ENCODE measurements at places on chromosomes 12 and 14.

- DNase-seq: no peak
These were observed 205.1 kb upstream of the ABCD2 start for GRCh38 chr12:39824505-39825212.

DNA sequence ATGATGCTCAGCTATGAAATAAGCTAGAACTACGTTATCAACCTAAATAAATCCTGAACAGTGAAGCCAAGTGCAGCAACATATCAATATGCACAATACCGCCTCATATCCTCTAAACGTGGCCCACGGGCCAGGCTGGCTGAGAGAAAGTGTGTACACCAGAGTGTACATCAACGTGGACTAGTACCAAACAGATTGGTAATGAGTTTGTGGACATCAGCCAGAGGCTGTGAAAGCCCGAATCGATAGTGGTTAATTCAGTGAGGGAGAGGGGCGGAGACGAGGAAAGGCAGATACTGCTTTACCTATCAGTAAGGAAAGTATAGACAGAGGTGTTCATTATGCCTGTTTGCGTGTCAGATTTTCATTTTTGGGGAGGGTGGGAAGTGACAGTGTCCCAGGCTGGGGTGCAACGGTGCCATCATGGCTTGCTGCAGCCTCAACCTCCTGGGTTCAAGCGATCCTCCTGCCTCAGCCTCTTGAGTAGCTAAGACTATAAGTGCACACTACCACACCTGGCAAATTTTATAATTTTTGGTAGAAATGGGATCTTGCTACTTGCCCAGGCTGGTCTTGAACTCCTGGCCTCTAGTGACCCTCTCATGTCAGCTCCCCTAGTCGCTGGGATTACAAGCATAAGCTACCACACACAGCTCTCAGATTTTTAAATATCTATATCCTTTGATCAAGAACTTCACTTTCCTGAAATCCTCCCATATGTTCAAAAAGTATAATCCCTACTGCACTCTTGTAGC, 50.1 kb downstream of the ANAPC7 start:
- DNase-seq: no peak

DNA sequence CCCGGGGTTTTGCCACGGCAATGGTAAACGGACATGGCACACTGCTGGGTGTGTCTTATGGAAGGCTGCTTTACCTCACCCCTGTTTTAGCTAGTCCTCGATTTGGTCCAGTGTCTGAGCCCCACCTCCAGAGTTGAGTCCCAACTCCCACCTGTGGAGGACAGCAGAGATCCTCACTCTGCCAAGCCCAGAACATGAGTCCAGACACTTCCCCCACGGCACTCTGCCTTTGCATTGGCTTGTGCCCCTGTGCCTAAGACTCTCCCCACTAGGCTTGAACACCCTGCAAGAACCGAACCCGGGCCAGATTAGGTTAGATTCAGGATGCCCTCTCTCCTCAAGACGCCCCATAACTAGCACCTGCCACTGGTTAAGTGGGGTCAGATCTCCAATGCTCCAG, 59.8 kb upstream of the C14orf180 start:
- DNase-seq: no peak

DNA sequence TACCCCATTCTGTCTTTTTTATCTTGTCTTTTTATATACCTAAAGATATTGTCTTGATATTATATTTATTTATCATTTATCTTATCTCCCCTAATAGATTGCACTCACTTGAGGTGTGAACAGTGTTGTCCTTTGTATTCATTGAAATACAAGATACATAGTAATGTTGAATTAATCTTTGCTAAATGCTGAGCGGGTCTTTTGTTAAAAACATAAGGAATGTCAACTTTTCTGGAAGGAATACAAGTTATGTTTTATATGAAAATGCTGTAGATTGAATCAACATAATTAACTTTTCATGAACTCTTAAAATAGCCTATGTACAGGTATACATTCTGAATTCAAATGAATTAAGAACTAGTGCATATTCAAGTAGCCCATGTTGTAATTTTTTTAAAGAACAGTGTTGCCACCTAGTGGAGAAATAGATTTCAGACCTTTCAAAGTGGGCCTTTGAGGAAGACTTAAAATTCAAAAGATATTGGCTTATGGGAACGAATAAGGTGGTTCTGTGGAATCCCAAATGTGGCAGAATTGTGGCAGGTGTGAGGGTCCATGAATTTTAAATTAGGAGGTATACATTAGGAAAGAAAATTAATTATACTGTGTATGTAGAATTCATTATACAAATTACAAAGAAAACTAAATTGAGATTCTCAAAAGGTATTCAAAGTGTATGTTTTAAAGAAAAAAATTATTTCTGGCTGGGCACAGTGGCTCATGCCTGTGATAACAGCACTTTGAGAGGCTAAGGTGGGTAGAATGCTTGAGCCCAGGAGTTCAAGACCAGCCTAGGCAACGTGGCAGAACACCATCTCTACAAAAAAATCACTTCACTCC, 19.1 kb downstream of the BBOF1 start:
- DNase-seq: peak; percentile 68

DNA sequence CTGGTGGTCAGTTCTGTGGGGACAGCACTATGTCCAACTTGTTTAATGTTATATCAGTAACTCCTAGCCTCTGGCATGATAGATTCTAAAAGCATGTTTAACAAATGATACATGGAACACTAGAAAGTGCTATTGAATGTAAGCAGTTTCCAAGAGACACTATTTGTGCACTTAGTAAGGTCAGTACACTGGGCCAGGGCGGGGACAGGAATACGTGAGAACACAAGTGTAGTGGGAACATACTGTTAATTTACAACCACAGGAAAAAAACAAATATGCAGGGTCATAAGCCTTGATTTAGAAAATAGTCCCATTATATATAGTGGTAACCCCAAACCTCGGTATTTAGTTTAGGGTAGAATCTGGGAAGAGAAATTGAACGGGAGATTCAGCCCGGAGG, 88.9 kb upstream of the SLC38A2 start:
- DNase-seq: no peak

DNA sequence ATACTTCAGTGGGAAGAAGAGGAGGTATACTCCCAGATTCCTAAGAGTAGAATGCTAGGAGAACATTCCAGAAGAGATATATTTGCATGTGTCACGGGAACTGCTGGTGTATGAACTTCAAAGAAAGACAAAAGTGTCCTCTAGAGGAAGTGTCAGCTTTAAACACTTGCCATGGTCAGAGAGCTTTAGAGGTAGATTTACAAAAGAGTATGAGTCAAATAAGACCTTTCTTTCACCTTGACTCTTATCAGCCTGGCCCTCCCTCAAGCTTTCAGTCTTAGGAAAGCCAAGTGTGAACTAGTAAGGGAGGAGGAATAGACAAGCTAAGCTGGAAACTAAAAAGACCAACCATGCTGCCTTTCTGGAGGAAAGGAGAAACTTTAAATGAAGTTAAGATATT, 34.7 kb downstream of the COX8C start:
- no peak for DNase-seq

GRCh38 chr12:27583981-27584380, 60.0 kb downstream of the PPFIBP1 start:
- DNase-seq: no peak

DNA sequence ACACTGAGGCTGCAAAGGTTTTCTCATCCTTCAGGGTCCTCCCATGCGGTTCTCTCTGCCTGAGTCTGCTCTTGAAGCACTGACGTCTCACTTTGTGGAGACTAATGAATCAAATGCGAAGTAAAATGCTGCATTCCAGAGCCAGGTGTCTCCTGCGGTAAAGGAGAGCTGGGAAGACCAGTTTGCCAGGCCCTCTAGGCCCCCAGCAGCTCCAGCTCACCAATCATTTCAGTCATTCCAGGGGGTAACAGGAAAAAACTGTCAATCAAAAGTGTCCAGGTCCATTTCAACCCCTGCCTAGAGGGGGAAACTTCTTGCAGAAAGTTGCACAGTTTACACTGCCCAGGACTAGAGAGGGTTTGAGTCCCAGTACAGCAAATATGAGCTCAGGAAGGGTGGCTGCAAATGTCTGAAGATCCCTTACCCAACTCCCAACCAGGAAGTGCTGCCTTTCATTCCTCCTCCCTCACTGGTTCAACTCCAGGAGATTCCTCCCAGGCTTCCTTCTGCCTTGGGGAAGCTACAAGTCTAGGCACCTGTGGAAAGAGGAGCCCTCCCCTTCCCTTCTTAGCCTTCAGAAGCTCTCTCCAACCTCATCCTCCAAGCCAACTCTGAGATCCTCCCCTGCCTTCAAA, 2.7 kb upstream of the NXPH4 start:
- DNase-seq: no peak

- peak; percentile 58 for DNase-seq
These were observed 36.1 kb downstream of the BAZ2A start for GRCh38 chr12:56593909-56594621.

- DNase-seq: no peak
These were observed 18.0 kb upstream of the ATF1 start for GRCh38 chr12:50745861-50746260.

DNA sequence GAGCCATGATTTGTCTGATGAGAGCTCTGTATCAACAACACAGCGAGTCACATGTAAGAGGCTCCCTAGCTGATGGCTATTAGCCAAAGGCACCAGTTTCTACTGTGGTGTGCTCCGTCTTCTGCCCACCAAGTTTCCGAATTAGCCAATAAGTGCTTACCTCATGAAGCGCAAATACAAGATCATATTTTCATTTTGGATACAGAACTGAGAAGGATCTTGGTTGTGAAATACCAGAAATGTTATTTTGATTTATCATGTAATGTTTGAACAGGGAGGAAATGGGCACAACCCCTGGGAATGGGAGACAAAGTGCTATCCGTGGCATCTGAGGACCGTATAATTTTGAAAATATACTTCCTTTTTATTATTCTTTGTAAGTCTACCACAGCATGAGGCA, 234.3 kb downstream of the DACT1 start:
- DNase-seq: no peak

GRCh38 chr12:30989754-30990153, 63.2 kb downstream of the TSPAN11 start:
- DNase-seq: no peak

DNA sequence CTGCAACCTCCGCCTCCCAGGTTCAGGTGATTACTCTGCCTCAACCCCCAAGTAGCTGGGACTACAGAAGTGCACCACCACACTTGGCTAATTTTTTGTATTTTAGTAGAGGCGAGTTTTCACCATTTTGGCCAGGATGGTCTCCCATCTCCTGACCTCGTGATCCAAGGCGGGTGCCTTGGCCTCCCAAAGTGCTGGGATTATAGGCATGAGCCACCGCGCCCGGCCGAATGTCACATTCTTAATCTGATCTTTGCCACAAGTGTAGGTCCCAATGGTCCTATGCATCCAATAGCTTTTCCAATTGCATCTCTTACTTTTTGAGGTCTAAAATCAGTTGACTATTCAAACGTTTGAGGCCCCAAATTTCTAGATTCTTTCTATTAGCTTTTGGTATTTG, 676.0 kb downstream of the SLC16A7 start:
- no peak for DNase-seq

- no peak for DNase-seq
These were observed 22.5 kb upstream of the MANSC4 start for GRCh38 chr12:27802511-27802910.

- DNase-seq: no peak
These were observed 18.9 kb downstream of the RFC5 start for GRCh38 chr12:118035190-118036041.

DNA sequence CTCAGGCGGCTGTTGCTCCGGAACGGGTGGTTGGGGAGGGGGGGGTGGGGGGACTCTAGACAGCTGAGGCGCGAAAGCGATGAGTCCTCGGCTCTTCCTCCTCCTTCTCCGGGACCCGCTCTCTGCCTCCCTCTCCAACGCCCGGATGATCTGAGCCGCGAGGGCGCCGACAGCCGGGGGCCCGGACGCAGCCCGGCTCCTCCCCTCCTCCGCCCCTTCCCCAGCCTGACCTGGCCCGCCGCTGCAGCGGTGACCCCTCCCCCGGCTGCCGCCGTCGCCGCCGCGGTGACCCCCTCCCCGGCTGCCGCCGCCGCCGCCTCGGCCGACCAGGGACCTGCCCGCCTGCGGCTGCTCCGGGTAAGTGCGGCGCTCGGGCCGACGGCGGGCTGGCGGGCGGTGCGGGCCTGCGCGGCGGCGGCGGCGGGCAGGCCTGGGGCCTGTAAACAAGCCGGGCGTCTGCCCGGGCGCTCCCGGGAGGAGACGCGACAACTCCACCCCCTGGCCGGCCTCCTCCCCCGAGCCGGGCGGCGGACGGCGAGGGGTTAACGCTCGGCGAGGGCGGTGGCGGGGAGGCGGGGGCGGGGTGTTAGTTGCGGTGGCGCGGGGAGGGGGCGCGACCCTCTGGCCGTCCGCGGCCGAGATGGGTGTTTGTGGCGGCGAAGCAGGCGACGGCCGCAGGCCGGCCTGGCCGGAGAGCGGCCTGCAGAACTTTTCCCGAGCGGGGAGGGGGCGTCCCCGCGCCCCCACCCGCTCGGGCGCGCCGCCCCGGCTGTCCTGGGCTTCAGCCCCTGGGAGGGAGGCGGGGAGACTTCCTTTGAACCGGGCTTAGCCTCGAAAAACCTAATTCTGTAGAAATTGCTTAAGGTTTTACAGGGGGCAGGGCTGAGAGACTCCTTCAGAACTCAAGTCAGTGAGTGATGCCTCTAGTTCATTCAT, 568 bp downstream of the PPM1A start:
- peak; percentile 82 for DNase-seq

DNA sequence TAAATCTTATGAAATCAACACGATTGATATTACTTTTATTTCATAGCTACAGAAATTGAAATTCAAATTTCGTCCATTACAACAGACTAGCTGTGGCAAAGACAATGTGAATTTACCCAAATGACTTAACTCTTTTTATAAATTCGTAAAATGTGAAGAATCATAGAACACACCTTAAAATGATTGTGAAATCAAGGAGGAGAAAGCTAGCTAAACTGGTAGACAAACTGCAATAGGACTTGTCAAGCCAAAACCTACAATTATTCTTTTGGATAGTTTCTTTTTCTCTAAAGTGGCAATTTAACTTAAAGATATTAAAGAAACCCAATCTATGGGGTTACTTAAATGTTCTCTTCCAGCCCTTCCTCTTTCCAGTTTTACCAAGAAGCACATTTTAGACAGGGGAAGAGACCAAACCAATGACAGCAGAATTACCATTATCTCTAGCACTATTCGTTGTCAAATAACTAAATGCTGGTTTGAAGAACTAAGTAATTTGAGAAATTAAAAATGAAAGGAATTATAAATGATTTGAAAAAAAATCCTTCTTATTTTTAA, 807 bp upstream of the SLC16A7 start:
- no peak for DNase-seq
